ENCODE measurements at places on chromosomes 6 and 20.

DNA sequence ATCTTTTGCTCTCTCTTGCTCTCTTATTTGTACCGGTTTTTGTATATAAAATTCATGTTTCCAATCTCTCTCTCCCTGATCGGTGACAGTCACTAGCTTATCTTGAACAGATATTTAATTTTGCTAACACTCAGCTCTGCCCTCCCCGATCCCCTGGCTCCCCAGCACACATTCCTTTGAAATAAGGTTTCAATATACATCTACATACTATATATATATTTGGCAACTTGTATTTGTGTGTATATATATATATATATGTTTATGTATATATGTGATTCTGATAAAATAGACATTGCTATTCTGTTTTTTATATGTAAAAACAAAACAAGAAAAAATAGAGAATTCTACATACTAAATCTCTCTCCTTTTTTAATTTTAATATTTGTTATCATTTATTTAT is 15.9 kb downstream of the VEGFA start:
- no peak for DNase-seq

GRCh38 chr20:32312718-32313424 is 35.4 kb downstream of the KIF3B start:
- DNase-seq: no peak

GRCh38 chr6:28522594-28523240 is 3.0 kb upstream of the GPX5 start:
- no peak for DNase-seq

DNA sequence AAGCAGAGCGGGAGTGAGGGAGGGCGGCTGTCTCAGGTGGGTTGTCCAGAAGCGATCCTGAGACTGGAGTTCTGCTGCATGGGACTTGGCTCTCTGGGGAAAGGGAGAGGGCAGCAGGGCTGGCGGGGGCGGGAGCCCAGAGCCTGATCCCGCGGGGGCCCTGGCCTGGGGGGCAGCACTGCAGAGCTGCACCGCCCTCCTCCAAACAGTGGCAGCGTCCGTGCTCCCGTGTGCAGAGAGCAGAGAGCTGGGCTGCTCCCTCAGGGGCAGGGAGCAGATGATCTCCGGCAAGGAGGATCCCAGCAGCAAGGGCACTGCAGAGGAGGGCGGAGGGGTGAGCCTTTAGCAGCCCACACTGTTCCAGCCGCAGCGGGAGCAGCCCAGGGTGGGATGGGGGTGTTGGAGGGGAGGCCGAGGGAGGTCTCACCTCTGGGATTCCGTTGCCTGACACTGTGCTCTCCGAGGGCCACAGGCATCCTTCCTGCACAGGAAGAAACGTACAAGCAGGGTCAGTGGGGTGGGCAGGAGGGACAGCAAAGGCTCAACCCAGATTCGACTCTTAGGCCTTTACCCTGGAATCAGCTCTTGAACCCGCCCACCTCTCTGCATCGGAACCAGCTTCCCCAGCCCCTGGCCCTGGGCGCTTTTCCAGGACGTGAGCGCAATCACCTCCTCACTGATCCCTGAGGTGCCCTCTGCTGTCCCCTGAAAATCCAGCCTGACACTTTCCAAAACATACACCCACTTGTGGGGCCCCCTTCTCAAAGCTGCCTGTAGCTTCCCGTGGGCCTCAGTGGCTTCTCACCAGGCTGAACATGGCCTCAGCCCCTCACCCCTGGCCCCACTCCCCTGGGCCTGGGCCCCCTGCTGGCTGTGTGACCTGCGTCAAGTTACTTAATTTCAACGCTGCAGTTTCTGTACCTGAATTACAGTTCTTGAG is 32.6 kb upstream of the ZBP1 start:
- no peak for DNase-seq

GRCh38 chr20:58310291-58310782 is 822 bp downstream of the RAB22A start:
- no peak for DNase-seq

GRCh38 chr6:44171899-44172546 is 13.4 kb downstream of the CAPN11 start:
- DNase-seq: no peak

- no peak for DNase-seq
Measured at GRCh38 chr6:72709431-72709830, 87.6 kb downstream of the KCNQ5 start.

GRCh38 chr6:148359228-148359627 is 16.6 kb downstream of the SASH1 start:
- DNase-seq: no peak
